ENCODE measurements at places on chromosomes 4 and X. TPM values are rescaled to one million over a fixed set of nuclear protein-coding genes. Genes with fewer than 3 reads are reported as not detected.

SLC9B1 gene
- not detected for total RNA-seq

CABS1 gene
- 2.4 TPM for total RNA-seq

- DNase-seq: no peak
Measured at GRCh38 chr4:2141022-2141761, 82.1 kb downstream of the NAT8L start.

ADH1A gene
- total RNA-seq: not detected

- no peak for DNase-seq
Measured at GRCh38 chrX:40170830-40171512, 73.2 kb upstream of the BCOR start.

- DNase-seq: no peak
Measured at GRCh38 chr4:27873596-27873995, 1013.0 kb downstream of the STIM2 start.

UBE2A gene
- total RNA-seq: 32.9 TPM

GRCh38 chr4:174882317-174882992 is 35.7 kb upstream of the ADAM29 start:
- no peak for DNase-seq

GRCh38 chr4:41385481-41385880 is 128.8 kb downstream of the UCHL1 start:
- no peak for DNase-seq

DNA sequence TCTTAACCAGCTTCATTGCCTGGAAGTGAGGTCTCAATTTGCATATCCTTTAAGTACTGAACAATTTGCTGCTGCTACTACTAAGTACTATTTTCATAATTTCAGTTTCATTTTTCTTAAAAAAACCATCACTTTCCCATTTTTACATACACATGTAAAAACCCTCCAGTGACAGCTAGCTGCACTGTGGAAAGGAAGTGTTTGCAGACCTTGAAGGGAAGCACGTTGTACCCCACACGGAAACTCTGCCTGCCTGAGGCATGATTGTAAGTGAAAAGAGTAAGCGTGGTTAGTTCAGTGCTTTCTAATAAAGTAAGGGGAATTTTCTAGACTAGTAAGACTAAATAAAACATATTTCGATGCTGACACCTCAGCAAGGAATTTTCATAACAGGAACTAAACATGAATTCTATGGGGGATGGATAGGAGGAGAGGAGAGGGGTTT is 103.6 kb downstream of the RAPGEF2 start:
- no peak for DNase-seq

GRCh38 chr4:126614356-126614855 is 1018.4 kb upstream of the INTU start:
- DNase-seq: no peak

FAM199X gene
- total RNA-seq: 22.2 TPM

TMEM47 gene
- total RNA-seq: 28.5 TPM

DNA sequence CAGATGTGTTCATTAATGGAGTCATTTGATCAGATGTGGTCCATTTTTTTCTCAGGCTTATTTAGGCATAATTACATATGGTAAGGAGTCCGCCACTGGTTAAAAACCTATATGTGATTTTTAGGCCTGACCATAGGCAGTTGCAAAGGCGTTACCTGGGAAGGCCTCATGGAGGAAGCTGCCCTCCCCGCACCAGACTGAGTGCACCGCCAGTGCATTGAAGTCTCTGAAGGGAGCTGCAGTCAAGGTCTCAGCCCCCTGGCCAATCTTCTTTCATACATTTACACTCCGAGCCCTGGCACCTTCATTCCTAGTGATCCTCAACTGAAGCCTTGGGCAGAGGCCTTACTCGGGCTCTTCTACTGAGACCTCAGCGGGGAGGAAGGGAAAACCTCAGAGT is 898.2 kb upstream of the AGA start:
- no peak for DNase-seq

ZAR1 gene
- total RNA-seq: not detected

- DNase-seq: no peak
Measured at GRCh38 chrX:123313486-123313885, 129.4 kb downstream of the GRIA3 start.

TLL1 gene
- total RNA-seq: 1.5 TPM

- no peak for DNase-seq
Measured at GRCh38 chrX:118990512-118991227, 16.3 kb downstream of the LONRF3 start.

DNA sequence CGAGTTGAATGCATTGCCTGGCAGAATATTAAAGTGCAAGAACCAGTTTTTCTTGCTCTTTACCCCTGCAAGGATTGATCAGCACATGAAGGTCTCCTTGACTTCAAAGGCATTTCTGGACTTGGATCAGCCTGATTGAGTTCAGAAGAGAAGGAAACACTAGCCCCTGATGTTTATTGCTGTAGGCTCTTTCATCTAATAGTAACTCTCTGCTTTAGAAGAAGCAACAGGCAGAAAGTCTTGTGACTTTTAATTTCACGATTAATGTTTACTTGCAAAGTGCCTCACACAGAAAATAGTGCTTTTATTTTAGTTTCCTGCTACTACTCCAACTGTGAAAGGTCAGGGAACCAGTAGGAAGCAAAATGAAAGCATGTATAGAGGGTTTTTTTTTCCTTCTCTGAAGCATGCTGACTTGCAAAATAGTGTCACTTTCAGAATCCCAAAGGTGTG is 69.1 kb downstream of the PCDH7 start:
- DNase-seq: peak; percentile 21

ARMCX6 gene
- total RNA-seq: 27.3 TPM

DNA sequence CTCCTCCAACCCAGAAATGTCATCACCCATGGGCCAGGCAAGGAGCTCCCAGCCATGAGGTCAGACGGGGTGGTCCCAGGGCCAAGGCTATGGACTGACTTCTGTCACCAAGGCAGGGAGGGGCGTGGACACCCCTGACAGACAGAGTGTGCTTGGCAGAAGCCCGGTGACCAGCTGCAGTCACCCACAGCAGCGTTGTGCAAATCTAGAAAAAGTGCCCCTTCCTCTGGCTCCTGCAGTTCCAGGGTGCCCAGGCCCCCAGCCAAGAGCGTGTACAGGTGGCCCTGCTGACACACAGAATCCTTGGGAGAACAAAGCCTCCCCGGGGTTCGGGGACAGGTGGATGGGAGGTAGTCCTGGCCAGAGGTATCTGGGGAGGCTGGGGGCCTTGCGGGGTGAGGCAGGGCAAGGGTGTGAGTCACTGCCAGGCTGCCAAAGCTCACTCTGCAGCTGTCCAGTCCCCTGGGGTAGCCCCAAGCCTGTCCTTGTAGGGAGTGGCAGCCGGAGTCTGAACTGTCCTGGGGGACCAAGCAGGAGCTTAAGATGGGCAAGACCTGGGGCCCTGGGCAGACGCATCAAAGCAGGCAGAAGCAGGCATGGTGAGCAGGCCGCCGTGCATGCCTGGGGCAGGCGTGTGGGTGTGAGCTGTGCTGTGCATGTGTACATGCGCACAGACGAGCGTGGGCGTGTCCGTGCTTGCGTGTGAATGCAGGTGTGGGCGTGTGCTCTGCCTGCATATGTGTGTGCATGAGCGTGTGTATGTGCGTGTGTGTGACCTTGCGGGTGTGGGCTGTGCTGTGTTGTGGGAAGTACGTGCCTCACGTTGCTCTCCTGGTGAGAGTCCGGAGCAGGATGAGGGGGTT is 3.3 kb downstream of the MYL5 start:
- peak; percentile 61 for DNase-seq

- DNase-seq: no peak
Measured at GRCh38 chrX:153740631-153741222, 16.1 kb downstream of the ABCD1 start.

SMIM43 gene
- not detected for total RNA-seq

- no peak for DNase-seq
Measured at GRCh38 chr4:46656071-46656470, 253.0 kb downstream of the COX7B2 start.

GRCh38 chrX:21741869-21742701 is 15.8 kb downstream of the SMPX start:
- DNase-seq: no peak

DNA sequence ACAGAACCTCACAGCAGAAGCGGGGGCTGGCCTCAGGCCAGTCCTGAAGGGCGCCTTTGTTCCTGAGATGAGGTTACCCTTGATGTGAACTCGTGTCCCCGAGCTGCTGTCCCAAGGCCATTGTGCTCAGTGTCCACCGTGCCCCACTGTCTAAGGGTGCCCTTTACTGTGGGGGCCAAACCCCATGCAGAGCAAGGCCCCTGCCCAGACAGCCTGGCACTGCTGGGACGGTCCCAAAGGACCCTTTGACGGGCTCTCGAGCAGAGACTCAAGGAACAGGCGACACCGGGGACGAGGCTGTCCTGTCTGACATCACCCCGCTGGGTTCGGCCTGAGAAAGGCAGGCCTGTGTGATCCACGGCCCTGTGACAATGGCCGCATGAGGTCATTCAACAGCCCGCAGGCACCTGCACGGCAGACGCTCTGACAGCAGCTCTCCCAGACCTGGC is 100.6 kb downstream of the ABLIM2 start:
- DNase-seq: no peak

ZNF185 gene
- total RNA-seq: 20.3 TPM
